ENCODE measurements at places on chromosomes 2 and 18.
A peak's percentile ranks its signal among the peaks of the same experiment; 100 is the strongest.

GRCh38 chr2:65453916-65454315 is 21.5 kb upstream of the SPRED2 start:
- no peak for DNase-seq

DNA sequence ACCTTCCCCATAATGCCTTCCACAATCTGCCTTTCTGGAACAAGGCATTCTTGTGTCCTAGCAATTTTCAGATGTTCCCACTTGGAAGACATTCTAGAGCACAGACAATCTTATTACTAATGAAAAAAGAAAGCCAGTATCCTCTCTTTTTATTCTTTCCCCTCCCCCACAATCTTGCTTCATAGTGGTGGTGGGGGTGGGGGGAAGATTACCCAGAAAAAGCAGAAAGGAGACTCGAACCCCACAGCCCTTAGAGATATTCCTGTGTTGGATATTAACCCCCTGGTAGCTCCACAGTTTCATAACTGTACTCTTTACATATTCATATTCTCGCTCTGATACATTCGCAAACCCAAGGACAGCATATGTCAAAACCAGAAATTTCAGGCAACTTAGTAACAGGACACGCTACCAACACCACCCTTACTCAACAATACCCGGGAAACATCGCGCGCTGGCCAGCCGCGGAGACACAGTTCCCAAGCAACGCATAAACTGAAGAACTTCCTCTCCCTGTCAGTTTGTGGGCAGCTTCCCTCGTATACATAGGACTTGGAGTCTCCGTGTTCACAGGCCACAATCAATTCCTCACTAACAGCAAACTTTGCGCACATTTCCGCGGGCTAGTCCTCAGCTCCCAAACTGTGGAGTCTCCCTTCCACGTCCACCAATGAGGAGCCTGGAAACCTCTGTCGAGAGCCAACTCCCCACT is 793 bp downstream of the NR4A2 start:
- DNase-seq, result no peak

DNA sequence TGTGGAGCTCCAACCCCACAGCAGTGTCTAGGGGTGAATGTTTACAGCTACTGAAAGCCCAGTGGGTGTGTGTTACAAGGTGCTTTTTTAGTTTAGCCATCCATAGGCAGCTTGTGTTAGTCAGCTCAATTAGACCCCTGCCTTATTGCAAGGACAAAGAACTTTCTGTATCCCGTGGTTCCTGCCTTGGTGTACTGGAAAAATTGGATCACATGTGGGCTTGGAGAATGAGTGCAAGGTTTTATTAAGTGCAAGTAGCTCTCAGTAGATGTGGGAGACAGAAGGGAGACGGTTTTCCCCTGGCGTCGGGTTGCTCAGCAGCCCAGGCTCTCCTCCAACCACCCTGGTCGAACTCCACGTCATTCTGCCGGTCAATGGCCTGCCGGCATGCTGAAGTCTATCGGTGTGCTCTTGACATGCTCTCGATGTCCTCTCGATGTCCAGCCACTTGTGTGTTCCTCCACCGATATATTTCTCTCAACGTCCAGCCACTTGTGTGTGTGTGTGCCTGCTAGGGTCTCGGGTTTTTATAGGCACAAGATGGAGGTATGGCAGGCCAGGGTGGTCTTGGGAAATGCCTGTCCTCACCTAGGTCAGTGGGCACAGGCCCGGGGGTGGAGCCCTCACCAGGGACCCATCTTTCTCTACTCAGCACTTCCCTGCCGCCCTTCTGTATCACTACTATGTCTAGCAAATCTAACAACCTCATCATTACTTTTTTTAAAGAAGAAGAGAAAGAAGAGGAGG is 13.8 kb downstream of the FANCL start:
- no peak for DNase-seq

GRCh38 chr2:47891369-47892337 is 14.6 kb downstream of the FBXO11 start:
- no peak for DNase-seq

GRCh38 chr2:85578243-85579180 is 1.1 kb downstream of the VAMP8 start:
- DNase-seq, result no peak

GRCh38 chr2:16140771-16141640 is 200.7 kb downstream of the MYCN start:
- DNase-seq, result peak; percentile 68

- no peak for DNase-seq
These were observed 270.6 kb downstream of the CELF4 start for GRCh38 chr18:37294951-37295350.

- DNase-seq, result peak; percentile 17
These were observed 107.3 kb upstream of the FZD5 start for GRCh38 chr2:207876842-207877535.

- no peak for DNase-seq
These were observed 25.7 kb upstream of the SP5 start for GRCh38 chr2:170689481-170689880.

- no peak for DNase-seq
These were observed 472 bp downstream of the SLC20A1 start for GRCh38 chr2:112646102-112646719.

GRCh38 chr18:10121786-10122515 is 208.1 kb downstream of the VAPA start:
- no peak for DNase-seq

DNA sequence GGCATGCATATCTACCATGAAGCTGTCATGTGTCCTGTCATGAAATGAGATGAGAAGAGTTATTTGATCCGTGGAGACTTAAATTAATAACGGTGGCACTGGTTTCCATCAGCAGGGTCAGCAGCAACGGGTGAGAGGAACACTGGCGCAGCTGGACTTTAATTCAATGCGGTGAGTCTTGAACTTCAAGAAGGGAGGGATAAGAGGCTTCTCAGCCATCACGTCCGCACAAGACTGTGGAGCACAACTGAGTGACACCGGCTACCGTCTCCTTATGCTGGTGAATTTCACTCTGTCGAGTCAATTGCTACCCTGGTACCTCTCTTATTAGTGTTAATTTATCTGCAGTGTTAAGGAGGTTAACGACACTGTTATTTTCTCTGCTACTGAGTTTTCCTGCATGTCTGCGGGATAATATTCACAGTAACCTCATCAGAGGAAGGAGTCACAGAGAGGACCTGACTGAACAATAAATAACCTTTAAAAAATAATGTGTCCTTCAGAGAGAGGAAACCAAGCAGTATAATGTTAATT is 236.8 kb downstream of the EPHA4 start:
- DNase-seq, result no peak

GRCh38 chr2:23568211-23568610 is 183.2 kb downstream of the KLHL29 start:
- no peak for DNase-seq

DNA sequence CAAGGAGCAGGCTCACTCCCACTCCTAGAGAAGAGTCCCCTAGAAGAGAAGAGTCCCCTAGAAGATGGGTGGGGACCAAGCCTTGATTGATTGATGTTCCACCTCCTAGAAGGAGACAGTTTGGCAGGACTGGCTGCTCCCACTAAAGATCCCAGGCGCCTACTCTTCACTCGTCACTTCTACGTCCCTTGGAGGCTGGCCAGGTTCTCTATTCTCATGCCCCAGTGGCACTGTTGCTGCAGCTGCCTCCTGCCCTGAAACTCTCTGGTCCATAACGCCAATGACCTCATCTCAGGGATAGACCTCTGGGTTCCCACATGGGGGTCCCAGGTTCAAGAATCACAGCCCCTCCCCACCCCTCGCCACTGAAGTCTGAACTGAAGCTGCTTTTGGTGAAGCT is 2.5 kb upstream of the SP140L start:
- no peak for DNase-seq

DNA sequence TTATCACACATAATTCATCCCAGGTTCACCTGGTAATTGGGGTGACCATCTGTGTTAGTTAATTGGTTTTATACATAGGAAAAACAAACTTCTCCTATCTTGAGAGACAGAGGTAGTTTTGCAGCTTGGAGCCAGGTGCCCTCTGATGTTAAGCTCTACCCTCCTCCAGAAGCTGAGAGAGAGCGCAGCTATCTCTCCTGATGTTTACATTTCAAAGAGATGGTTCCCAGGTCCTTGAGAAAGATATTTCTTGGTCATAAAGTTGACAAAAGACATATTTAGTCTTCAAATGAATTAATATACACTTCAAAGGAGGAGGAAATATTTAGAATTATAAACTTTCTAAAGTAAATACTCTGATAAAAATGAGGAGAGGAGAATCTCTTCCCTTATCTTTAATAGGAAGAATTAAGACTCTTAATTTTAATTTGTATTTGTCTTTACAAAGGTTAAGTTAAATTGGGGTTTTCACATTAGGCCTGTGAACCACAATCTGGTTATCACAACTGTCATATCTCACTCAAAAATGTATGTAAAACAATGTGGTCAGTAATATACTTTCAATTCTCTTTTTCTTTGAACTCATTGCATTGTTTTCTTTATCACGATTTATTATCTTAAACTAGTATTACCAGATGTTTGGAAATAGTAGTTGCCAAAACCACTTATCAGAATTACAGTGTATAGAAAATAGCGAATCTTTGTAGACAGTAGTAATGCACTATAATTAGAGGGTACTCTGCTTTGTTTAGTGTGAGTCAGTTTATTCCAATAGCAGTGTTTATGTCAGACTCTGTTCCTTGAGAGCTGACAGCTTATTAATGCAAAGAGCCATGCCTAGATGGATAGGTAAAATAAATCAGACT is 26.8 kb downstream of the SERPINB4 start:
- no peak for DNase-seq

- no peak for DNase-seq
These were observed 33.3 kb downstream of the CNGA3 start for GRCh38 chr2:98379311-98380202.

DNA sequence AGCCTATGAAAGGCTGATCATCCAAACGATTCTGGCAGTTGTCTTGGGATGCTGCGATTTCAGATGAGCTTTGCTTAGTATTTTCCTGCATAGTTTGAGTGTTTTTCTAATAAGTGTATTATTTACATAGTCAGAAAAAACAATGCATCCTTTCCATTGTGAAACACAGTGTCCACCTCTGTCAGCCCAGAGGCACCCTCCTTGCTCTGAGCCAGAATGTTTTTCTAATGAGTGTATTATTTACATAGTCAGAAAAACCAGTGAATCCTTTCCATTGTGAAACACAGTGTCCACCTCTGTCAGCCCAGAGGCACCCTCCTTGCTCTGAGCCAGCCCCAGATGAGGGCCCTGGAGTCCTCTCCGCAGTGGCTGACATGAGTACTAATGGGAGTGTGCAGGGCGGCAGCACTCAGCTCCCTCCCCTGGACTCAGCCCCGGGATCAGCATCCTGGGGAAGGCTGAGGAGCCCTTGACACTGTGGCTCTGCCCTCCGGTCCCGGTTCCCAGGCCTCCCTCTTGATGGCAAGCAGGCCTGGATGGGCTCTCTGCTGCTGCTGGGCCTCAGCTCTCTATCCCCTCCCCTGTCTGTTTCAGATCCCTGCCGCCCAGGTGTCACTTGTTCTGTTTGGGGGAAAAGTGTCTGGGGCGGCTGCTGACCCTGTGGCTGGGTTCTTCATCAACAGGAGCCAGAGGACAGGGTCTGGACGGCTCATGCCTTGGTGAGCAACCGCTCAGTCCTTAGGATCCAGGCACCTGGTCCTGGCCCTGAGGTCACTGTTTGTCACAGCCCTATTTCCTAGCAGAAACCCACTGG is 5.9 kb downstream of the MFSD2B start:
- no peak for DNase-seq

GRCh38 chr2:25252291-25253152 is 84.1 kb upstream of the POMC start:
- no peak for DNase-seq

GRCh38 chr2:165815299-165816141 is 21.5 kb upstream of the GALNT3 start:
- DNase-seq, result no peak

GRCh38 chr2:197332641-197333040 is 22.1 kb upstream of the ANKRD44 start:
- DNase-seq, result no peak

- DNase-seq, result no peak
These were observed 2.3 kb downstream of the SIX2 start for GRCh38 chr2:45006942-45007287.

DNA sequence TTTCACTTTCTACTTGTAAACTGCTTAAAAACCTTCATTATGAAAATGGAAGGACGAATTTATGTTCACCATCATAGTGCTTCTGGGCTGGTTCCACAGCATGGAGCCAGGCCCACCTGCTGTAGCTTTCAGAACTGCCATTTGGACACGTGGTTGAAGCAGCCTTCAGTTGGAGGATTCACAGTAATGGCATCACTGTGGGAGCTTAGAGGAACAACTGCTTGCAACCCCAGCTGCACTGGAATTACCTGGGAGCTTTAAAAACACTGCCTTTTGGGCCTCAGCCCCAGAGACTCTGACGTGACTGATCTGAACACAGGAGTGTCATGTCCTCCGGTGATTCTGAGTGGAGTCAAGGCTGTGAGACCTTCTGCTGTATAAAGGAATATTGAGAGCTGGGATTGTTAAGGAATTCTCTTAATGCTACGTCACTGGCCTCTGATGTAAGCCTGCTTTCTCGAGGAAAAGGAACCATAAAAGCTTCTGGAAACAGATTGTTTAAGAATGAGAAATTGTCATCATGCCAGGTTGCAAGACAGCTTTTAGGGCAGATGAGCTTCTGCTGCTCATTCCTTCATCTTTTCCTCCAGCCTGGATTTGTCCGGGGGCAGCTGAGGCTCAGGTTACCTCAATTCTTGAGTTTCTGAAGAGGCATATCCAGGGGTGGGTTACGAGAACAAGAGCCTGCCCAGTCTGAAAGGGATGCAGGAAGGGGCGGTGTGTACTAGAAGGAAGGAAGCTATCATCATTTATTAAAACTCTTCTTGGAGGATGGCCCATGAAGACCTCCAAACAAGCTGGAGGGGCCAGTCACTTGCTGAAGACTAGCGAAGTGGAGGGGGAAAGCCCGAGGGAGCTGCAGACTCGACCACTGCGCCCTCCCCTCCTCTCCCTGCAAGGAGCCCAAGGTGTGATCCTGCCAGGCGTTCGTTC is 1.3 kb upstream of the IL1R1 start:
- no peak for DNase-seq

- no peak for DNase-seq
These were observed 243.9 kb downstream of the PRKCE start for GRCh38 chr2:45895241-45895861.

- DNase-seq, result no peak
These were observed 36.5 kb upstream of the PTPN4 start for GRCh38 chr2:119723186-119723585.

DNA sequence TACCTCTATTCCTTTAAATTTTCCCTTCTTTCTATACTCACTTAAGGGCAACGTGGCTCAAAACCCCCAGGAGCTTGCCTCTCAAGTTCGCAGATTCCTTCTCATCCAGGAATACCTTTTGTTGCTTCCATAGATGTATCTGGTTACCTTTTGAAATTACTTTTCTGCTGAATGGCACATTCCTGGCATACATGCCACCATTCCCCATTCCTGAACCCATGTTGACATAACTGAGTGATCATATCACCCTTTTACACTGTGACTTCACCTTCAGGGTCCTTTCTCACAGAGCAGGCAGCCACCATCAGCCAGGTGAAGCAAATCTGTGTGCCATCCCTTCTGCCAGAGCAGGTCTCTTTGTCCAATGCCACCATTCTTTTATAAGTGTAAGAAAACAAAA is 615.8 kb downstream of the ARHGAP15 start:
- DNase-seq, result no peak

GRCh38 chr2:64401529-64401880 is 52.5 kb upstream of the LGALSL start:
- no peak for DNase-seq
